ENCODE measurements at places on chromosomes 4 and X. TPM values are rescaled to one million over a fixed set of nuclear protein-coding genes. Genes with fewer than 3 reads are reported as not detected.

The MAGEA2 gene
- not detected for polyA plus RNA-seq

The ABCD1 gene
- 5.1 TPM for polyA plus RNA-seq

The GABRB1 gene
- not detected for polyA plus RNA-seq

The MTHFD2L gene
- polyA plus RNA-seq, result 8.6 TPM

The ZNF141 gene
- 14.8 TPM for polyA plus RNA-seq

The ERAS gene
- polyA plus RNA-seq, result not detected

The EBP gene
- 117 TPM for polyA plus RNA-seq

The MEPE gene
- not detected for polyA plus RNA-seq

The SSX4 gene
- polyA plus RNA-seq, result not detected

The NAA11 gene
- not detected for polyA plus RNA-seq

The MAGEB2 gene
- 0.27 TPM for polyA plus RNA-seq

The KCNIP4 gene
- polyA plus RNA-seq, result 1.7 TPM

The BEX1 gene
- polyA plus RNA-seq, result 17.1 TPM

The PRDM8 gene
- polyA plus RNA-seq, result 3.6 TPM

All from ovary (tissue), 10 donors.